ENCODE measurements at places on chromosomes 1 and 21. TPM values are rescaled to one million over a fixed set of nuclear protein-coding genes. Genes with fewer than 3 reads are reported as not detected.

IGSF21 gene
- not detected for total RNA-seq

GRCh38 chr1:168801032-168801745, 72.2 kb upstream of the DPT start:
- DNase-seq: no peak

DNA sequence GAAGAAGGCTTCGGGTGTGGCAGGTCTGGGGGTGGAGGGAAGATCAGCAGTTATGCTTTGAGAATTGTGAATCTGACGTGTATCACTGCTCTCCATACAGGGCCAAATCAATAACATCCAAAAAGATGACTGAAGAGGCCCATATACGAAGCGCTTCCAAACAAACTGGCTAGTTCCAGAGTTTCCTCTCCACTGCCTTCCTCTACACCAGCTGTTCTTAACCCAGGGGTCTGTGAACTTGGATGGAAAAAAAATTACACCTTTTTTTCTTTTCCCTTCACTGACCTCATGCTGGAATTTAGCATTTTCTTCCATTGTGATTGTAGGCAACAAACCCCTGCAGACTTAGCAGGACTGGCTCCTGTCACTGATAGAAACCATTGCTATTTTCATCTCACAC, 77.1 kb upstream of the NBL1 start:
- no peak for DNase-seq

RBM11 gene
- total RNA-seq: under 0.01 TPM
